ENCODE measurements at places on chromosomes 3 and 15.

DNA sequence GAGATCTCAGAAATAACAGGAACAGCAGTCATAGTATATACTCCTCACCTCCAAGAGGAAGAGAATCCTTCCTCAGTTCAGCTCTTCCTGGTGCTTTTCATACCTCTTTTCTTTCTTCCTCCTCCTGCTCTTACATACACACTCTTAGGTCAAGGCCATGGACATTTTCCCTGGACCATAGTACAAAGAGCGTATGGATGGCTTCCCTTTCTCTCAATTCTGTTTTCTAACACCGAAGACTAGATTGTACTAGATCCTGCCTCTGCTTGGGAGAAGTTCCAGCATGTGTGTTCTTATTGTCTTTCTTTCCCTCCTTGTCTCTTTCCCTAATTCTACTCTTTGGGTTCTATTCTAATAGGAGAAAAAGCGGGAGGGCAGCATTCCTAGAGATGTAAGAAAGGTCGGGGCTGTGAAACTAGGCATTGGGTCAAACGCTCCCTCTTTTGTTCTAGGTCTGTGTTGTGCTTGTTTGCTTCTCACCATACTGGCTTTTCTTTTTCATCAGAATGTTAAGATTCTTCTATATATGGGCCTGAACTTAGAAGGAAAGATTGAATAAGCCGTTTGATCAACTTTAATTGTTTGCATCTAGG lies 77.4 kb downstream of the VPS8 start:
- DNase-seq, result no peak

DNA sequence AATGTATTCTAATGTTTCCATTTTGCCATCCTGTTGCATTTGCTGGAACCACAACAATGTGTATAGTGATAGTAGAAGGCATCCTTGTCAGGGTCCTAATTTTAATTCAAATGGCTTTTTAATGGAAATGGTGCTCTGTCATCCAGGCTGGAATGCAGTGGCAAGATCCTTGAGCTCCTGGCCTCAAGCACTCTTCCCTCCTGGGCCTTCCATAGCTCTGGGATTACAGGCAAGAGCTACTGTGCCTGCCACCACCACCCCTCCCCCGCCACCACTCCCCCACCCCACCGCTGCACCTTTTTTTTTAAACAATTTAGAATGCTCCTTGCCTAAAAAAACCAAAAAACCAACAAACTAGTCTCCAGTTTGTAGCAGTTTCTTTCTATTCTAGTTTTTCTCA lies 15.2 kb upstream of the IQCF6 start:
- DNase-seq, result no peak

DNA sequence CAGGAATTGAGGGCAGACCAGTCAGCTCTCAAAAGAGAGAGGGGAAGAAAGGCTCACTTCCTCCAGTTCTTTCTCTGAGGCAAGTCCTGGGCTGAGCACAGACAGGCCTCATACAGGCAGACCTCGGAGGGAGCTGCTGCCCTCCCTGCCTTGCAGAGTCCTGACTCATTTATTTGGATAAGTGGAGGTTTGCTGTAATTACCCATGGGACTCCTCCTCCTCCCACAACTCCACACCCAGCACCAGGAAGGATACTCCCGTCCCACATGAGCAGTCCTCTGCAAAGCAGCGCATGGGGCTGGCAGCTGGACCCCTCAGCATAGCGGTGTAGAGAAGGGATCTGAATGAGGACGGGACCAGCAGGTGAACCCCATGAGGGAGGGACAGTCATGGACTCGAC lies 13.4 kb upstream of the SCN10A start:
- DNase-seq, result no peak

GRCh38 chr15:35115155-35115725 lies 30.1 kb upstream of the NANOGP8 start:
- DNase-seq, result no peak

GRCh38 chr15:100278596-100279380 lies 63.0 kb downstream of the ADAMTS17 start:
- no peak for DNase-seq

GRCh38 chr3:115399750-115400149 lies 223.6 kb upstream of the GAP43 start:
- no peak for DNase-seq

DNA sequence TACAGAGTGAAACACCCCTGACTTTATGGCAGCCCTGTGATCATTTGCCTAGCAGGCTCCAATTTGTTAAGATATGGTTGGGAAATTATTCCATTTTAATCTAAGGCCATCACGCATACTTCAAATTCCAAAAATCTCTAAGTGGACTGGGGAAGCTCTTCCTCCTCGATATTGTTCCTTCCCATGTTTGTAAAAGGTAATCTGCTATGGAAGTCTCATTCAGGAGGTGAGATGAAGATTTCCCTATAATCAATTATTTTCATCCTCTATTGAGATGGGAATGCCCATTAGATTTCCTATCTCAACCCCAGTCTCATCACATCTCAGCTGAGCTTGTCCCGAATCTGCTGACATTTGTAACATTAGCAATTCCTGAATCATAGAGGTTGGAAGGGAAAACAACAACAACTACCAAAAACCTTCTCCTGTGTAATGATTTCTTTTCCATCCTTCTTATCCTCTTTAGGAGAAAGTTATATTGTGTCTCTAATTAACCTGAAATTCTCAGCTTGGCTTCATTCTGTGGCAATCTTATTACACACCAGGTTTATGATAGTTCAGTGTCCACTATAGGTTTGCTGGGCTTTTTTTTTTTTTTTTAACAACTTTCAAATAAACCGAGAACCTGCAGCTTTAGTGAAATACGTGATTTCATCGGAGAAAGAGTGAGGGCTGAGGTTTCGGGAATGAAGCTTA lies 2.2 kb upstream of the NR2F2 start:
- DNase-seq, result no peak

GRCh38 chr3:76063019-76063418 lies 277.7 kb upstream of the ZNF717 start:
- DNase-seq, result no peak

DNA sequence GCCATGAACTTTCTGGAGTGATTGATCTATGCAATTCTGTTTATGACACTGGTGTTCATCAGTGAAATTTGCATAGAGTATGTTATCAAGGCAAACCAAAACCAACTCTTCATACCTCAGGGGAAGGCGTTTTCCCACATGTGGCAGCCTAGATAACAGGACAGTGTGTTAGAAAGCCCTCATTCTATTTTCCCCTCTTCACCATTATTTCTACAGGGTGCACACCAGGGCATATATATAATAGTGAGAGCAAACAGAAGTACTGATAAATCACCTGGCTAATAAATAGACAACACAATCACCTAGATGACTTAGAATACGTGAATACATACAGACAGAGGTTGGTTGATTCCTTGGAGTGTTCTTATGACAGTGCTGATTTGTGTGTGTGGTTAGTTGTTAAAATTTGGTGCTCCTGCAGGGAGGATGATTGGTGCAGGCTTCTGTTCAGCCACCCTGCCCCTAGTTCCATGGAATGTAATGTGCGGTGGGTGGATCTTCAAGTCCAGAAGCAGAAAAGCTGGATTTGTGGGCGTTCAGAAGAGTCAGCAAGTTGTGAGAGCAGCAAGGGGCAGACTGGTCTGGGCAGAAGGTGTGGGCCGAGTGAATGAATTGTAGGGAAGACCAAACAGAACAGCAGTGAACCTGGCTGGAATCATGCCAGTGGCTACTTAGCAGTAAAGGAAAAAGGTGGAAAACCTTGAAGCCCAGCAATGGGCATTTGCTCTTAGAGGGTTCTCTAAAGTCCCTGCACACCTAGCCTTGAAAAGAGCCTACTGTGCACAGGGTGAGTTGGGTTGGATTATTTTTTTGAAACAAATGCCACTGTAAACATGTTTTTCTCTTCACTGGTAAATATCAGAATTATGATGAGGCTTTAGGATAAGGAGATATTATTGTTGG lies 11.7 kb upstream of the RARRES1 start:
- DNase-seq, result no peak

GRCh38 chr15:42143356-42143755 lies 13.1 kb downstream of the PLA2G4F start:
- no peak for DNase-seq

- no peak for DNase-seq
Measured at GRCh38 chr15:51096976-51097375, 2.3 kb upstream of the TNFAIP8L3 start.

- no peak for DNase-seq
Measured at GRCh38 chr15:58185439-58185838, 47.3 kb downstream of the AQP9 start.

GRCh38 chr3:124621498-124621897 lies 108.8 kb upstream of the UMPS start:
- no peak for DNase-seq

- no peak for DNase-seq
Measured at GRCh38 chr15:80379693-80380092, 24.5 kb upstream of the ARNT2 start.

- no peak for DNase-seq
Measured at GRCh38 chr15:80559320-80559693, 135.8 kb upstream of the ABHD17C start.

DNA sequence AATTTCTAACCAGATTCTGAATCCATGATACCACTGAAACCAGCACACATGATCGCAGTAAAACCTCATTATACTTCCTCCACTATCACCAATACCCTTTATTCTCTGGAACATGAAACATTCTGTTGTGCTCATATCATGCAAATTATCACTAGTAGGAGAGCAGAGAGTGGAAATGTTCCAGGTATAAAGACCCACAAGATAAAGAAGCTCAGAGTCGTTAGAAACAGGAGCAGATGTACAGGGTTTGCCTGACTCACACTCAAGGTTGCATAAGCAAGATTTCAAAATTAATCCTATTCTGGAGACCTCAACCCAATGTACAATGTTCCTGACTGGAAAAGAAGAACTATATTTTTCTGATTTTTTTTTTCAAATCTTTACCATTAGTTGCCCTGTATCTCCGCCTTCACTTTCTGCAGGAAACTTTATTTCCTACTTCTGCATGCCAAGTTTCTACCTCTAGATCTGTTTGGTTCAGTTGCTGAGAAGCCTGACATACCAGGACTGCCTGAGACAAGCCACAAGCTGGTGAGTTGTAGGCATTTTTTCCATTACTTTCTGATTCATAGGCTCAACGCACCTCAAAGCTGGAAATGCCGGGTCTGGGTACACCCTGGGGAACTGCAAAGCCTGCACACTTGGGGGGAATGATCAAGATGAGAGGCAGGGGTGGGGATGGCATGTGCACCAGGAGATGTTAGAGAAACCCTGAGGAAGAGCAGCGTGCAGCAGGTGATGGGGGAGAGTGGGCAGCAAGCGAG lies at the start of gene CCR2:
Gene CCR2, plus strand, starts transcription at position 465 of the 764 bp plus-strand sequence. CDS start 3,417 bp downstream, outside the sequence.
- DNase-seq, result peak; percentile 32

DNA sequence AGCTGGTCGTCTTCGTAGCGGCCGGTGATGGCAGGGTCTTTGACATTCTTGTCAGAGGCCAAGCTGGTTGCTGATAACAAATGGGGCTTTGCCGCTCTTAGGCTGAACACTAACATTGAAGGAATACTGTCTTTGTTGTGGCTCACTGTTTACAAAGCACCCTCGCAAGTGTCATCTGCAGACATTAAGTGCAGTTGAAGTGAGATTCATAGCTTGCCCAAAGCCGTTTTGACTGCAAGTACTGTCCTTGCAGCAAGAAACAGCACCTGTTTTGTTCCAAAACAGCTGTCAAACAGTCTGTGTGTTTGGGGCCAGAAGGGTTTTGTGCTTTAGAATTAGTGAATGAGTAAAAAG lies 568 bp downstream of the SENP2 start:
- DNase-seq, result no peak

DNA sequence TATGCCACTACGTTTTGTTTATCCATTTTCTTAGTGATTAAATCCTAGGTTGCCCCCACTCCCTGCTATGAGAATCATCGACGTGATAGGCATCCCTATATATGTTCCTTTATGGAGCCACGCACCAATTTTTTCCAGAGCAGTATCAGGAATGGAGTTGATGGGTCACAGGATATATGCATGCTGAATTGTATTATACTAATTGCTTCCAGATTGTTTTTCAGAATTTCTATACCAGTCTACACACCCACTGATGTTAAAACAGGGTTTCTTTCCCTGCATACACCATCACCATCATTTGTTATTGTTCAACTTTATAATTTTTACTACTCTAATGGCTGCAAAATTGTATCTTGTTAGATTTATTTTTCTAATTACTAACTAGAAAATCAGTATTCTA lies 100.1 kb upstream of the MRPS22 start:
- DNase-seq, result no peak

- no peak for DNase-seq
Measured at GRCh38 chr15:37903919-37904625, 30.4 kb upstream of the TMCO5A start.

DNA sequence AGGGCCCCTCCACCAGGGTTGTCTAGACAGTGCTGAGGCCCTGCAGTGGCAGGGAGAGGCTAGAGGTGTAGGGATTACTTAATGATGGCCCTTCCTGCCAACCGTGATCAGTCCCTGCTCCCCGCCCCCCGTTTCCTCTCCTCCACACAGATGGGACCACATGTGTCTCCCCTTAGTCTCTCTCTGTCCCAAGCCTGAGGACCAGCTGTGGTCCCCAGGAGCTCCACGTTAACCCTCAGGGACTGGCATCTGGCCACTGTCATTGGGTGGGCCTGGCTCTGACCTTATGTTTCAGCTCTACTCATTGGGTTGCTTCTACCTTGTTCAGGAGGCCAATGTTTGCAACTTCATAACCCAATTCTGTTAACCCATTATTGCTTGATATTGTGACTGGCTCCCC lies 6.0 kb upstream of the ALPK3 start:
- no peak for DNase-seq
